T-cell (primary cell): ENCODE measurements at places on chromosomes 5 and 9. TPM values are rescaled to one million over a fixed set of nuclear protein-coding genes. Genes with fewer than 3 reads are reported as not detected.

CER1 gene
- total RNA-seq, result not detected

CDC42SE2 gene
- 259 TPM for total RNA-seq

NMUR2 gene
- total RNA-seq, result not detected

PCDHA1 gene
- total RNA-seq, result not detected

GRCh38 chr5:109779036-109779735 lies 89.5 kb downstream of the MAN2A1 start:
- H3K27me3 ChIP-seq, result no peaks in the 10 kb centered on the region
- H3K36me3 ChIP-seq, result peaks cover 13% of the 10 kb centered on the region
- H3K4me1 ChIP-seq, result no peaks in the 10 kb centered on the region
- no peak overlapping the region for H3K27ac ChIP-seq
- no peak overlapping the region for H3K4me3 ChIP-seq

- no peaks in the 10 kb centered on the region for H3K4me1 ChIP-seq
- no peaks in the 10 kb centered on the region for H3K27me3 ChIP-seq
- no peak overlapping the region for H3K4me3 ChIP-seq
- DNase-seq, result no peak
- H3K36me3 ChIP-seq, result no peaks in the 10 kb centered on the region
Measured at GRCh38 chr5:155844542-155844941, 482.4 kb upstream of the SGCD start.

DNA sequence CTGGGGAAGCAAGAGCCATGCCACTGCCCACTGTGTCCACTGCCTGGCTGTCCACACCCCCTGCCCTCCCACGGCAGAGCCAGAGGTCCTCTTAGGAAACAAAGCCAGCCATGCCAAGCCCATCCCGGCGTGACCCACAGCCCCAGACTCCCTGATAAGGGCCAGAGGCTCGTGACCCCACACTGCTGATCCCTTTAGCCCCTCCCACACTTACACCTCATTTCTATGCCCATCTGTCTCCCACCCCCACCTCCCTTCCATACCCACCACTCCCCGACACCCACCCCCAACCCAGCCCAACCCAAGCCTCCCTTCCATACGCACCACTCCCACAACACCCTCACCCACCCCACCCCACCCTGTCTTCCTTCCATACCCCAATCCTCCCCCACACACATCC lies 17.3 kb downstream of the PTGES start:
- peaks cover 32% of the 10 kb centered on the region for H3K27me3 ChIP-seq
- H3K4me1 ChIP-seq, result no peaks in the 10 kb centered on the region
- H3K27ac ChIP-seq, result no peak overlapping the region
- no peak overlapping the region for H3K4me3 ChIP-seq

DNA sequence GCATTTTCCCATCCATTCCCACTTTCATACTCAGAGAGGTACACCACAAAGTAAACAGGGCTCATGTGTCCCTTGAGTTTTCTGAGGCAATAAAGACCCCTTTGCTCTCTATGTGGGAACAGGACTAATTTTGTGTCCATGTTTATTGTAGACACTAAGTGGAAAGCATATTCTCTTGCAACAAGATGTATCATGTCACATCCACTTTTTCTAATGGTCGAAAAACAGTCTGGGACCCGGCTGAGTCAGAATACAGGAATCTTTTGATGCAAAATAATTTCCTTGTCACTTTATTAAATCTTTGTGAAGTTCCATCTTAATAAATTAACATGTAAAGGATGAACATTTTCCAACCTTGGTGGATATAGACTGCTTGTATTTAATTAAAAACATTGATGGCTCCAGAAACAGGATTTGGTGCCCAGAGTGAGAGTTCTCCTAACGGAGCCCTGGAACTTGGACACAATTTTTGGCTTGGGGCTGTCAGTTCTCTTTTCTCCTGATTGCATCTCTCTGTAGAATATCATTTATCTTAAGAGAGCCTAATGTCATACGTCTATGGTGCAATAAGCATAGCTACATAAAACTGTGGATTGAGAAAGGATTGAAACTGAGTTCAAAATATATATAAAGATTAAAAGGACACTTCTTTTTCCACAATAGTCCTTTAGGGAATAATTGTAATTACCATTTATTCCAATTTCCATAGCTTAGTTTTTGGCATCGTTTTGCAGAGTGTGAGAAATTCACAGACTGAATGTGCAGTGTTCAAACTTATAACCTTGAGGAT lies 1116.7 kb upstream of the SEMA6A start:
- no peak overlapping the region for H3K27ac ChIP-seq
- no peaks in the 10 kb centered on the region for H3K4me1 ChIP-seq
- no peak overlapping the region for H3K4me3 ChIP-seq
- no peaks in the 10 kb centered on the region for H3K36me3 ChIP-seq
- DNase-seq, result no peak

DNA sequence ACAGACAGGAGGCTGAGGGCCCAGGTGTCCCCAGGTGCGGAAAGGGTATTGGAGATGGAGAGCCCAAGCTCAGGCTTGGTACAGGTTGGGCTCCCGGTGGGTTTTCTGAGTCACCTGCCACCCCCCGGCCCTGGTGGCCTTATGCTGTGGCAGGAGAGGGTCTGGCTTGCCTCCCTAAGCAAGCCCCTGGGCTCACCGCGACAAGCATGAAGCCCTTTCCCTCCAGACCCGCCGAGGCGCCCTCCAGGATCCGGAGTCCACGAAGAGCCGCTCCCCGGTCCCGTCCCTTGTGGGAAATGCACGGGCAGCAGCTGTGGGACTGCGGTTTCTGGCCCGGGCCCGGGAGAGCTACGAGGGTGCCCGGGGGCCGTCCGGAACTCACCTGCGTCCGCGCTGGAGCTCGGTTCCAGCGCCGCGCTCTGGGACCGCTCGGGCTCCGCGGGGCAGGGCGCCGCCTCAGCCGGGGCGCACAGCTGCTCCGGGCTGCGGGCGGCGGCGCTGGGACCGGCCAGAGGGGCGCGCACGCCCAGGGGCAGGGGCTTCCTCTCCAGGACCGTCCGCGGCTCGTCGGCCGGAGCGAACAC lies 757 bp downstream of the SAPCD2 start:
- DNase-seq, result no peak
- no peak overlapping the region for H3K4me3 ChIP-seq
- H3K27ac ChIP-seq, result no peak overlapping the region
- peaks cover 28% of the 10 kb centered on the region for H3K4me1 ChIP-seq
- no peaks in the 10 kb centered on the region for H3K36me3 ChIP-seq

DNA sequence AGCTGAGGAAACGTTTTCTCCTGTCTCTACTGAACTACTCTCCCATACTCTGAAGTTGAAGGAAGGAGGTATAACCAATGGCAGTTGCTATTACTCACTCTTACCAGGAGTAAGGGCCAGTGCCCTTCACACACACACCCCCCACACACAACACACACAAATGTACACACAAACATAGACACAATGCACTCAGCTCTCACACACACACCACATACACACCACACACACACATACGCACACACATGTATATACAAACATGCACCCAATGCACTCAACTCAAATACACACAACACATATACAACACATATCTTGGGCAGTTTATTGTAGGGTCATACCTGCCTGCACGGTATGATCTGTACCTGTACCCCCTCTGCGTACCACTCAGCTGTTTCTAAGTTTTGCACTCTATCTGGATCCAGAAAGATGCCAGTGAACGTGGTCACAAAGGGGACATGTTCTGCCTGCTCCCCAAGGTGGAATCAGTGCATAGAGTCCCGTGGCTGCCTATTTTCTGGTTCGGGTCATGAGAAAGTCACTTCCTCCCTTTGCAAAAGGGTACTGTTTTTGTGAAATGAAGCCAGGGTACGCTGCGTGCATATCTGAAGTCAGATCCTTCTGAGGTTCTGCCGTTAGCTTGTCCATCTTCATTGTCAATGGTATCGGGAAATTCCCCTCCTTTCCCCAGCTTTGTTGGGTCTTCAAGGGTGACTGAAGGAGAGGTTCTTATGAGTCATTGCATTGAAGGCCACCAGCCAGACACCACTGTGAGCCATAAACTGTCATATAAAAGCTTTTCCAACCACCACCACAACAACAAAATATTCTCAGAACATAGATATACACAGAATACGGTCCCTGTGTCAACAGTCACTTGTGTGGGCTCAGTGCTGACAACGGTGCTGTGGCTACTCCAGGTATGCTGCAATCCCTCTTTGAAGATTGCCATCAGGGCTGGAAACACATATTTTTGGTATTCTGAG lies 131.9 kb downstream of the UGCG start:
- no peaks in the 10 kb centered on the region for H3K27me3 ChIP-seq
- DNase-seq, result no peak
- no peaks in the 10 kb centered on the region for H3K36me3 ChIP-seq
- no peak overlapping the region for H3K27ac ChIP-seq
- peaks cover 11% of the 10 kb centered on the region for H3K4me1 ChIP-seq
- no peak overlapping the region for H3K4me3 ChIP-seq

GRCh38 chr5:42887575-42887974 lies 75.9 kb upstream of the SELENOP start:
- no peak overlapping the region for H3K4me3 ChIP-seq
- no peaks in the 10 kb centered on the region for H3K36me3 ChIP-seq
- peaks cover 3% of the 10 kb centered on the region for H3K27me3 ChIP-seq
- H3K27ac ChIP-seq, result no peak overlapping the region

GRCh38 chr5:90886381-90886780 lies 327.8 kb downstream of the ADGRV1 start:
- H3K27me3 ChIP-seq, result peaks cover 2% of the 10 kb centered on the region
- no peaks in the 10 kb centered on the region for H3K36me3 ChIP-seq
- no peak overlapping the region for H3K27ac ChIP-seq
- no peak for DNase-seq

DNA sequence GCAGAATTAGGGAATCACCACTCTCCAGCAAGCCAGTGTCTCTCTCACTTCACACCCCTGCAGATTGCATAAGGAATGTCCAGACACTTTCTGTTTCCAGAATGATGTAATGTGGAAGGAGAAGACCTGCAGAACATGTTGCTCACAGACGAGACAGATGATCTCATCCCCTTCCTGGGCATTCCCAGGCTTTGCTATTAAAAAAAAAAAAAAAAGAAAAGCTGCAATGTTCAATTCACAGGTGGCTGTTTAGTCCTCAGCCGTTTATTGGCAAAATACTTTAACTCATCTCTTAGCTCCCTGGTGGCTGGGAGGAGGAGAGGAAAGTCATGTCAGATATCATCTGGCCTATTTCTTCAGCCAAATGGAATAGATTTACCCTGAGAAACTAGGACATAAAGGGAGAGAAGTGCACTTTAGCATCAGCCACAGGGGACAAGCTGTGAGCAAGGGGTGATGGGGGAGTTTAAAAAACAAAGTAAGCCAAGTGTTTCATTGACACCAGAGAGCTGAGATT lies 95.9 kb upstream of the TNC start:
- no peaks in the 10 kb centered on the region for H3K36me3 ChIP-seq
- H3K4me3 ChIP-seq, result no peak overlapping the region
- H3K27ac ChIP-seq, result no peak overlapping the region
- no peak for DNase-seq
- H3K4me1 ChIP-seq, result no peaks in the 10 kb centered on the region
- no peaks in the 10 kb centered on the region for H3K27me3 ChIP-seq

DNA sequence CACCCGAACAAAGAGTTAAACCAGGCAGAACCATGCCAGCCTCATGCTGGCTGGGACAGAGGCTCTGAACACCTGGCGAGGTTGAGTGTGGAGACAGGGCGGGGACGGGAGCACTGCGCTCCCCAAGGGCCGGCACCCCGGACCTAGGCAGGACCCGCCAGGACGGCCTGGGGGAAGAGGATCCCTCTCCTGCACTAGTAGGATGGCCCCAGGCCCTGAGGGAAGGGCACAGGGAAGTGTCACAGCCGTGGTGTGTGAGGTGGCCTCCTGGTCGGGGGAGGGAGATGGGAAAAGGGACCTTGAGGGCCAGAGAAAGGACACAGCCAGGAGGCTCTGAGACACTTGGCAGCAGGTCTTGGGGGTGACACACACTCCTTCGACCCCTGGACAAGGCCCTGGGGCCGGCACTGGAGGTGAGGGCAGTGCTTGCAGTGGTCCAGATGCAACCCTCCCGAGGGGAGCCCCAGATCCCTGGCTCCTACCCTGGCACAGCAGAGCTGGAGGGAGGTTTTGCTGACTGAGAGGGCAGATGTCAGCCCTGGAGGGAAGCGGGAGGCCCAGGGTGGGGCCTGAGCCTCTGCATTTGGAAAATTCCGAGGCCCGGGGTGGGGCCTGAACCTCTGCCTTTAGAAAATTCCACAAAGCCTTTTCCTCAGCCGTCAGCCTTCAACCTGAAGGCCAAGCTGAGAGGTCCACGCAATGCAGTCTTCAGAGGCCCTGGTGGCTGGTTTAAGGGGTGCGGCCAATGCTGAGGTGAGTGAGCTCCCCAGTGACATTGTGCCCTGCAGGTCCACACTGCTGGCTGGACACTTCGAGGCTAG lies 24.8 kb upstream of the TERT start:
- H3K27me3 ChIP-seq, result no peaks in the 10 kb centered on the region
- peaks cover 22% of the 10 kb centered on the region for H3K4me1 ChIP-seq
- no peak for DNase-seq
- peaks cover 23% of the 10 kb centered on the region for H3K36me3 ChIP-seq
- no peak overlapping the region for H3K4me3 ChIP-seq

GRCh38 chr5:112388074-112388473 lies 31.0 kb downstream of the EPB41L4A start:
- no peak for DNase-seq
- H3K36me3 ChIP-seq, result no peaks in the 10 kb centered on the region
- H3K27ac ChIP-seq, result no peak overlapping the region
- peaks cover 7% of the 10 kb centered on the region for H3K27me3 ChIP-seq
- no peak overlapping the region for H3K4me3 ChIP-seq

DNA sequence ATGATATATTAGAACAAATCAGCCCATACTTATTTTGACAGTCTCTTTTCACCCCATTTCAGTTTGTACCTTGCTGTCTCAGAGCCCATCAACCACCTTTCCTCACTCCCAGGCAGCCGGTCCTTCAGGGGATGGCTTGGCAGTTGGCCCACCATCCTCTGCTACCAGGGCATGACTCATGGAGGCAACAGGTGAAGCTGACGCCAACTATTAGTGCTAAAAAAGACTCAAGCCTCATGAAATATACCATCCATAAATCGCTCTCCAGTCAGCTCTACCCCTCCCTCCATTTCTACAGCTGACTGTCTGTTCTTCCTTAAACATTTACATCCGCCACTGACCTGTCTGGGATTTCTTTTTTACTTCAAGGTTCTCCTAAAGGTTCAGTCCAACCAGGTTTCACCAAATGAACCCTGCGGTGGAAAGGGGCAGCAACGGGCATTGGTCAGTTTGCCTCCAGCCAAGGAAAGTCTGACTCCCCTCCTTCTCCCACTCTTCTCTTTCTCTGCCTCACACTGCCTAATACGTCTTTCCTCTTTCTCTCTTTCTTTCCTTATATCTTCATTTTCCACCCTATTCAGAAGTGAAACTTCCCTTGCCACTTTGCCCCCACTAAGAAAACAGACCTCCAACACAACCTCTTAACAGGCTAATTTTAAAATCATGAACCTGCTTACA lies 439.1 kb downstream of the RAB3C start:
- DNase-seq, result no peak
- H3K4me3 ChIP-seq, result no peak overlapping the region
- no peak overlapping the region for H3K27ac ChIP-seq
